ENCODE measurements at places on chromosomes 6 and 20.

DNA sequence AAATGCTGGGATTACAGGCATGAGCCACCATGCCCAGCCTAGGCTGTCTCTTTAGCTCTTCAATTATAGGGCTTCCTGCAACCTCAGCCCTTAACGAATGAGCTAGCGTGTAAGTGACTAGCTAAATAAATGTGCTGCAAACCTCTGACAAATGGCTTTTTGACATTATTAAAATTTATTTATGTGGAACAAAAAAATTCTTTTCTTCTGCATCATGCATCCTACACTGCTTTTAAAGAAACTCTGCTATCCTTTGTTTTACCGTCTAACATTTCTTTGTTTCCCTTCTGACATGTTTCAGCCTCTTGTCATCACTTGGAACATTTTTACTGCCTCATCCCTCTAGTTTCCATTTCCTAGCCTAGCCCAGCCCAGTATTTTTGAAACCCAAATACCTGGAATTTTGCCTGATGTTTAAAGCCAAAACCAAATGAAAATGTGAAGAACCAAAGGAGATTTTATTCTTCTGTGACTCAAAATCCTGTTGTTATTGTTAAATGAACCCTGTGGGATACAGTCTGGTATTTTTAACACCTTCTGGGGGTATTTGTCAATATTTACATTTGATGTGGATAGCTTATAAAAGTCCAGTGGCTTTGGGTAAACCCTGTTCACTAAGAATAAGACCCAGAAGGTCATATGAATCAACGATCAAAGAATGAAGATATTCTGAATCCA lies 9.5 kb downstream of the NT5E start:
- no peak for DNase-seq

DNA sequence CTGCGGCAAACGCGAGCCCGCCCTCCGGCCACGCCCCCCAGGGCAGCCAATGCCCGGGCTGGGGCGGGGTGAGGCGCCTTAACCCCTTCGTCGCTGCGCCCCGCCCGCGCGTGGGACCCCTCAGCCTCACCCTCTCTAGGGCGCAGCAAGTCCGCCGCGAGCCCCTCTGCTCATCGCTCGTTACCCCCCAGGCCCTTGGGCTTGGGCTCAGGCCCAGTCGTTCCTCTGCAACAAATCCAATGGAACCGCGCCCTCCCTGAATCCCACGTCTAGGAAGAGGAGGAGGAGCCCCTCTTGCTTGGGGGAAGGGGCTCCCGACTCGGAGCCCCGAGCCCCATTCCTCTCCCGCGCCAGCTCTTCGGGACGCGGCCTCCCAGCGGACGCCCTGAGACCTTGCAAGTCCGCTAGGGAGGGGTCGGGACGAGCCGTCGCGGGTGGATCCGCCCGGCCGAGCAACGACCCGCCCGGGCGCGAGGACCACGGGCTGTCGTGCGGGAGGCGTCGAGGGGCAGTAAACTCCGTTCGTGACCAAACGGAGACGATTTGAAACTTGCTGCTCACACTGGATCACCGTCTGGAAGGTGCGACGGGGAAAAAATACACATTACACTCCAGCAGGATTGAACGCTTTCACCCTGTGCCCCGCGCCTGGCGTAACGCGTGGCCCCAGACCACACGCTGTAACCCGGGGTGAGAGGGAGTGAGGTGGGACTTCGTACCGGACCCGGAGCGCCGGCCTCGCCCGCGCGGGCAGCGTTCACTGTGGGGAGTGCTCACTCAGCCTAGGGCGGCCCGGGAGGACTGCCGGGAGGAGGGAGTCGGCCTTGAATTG lies 477 bp upstream of the LZTS3 start:
- peak; percentile 38 for DNase-seq

DNA sequence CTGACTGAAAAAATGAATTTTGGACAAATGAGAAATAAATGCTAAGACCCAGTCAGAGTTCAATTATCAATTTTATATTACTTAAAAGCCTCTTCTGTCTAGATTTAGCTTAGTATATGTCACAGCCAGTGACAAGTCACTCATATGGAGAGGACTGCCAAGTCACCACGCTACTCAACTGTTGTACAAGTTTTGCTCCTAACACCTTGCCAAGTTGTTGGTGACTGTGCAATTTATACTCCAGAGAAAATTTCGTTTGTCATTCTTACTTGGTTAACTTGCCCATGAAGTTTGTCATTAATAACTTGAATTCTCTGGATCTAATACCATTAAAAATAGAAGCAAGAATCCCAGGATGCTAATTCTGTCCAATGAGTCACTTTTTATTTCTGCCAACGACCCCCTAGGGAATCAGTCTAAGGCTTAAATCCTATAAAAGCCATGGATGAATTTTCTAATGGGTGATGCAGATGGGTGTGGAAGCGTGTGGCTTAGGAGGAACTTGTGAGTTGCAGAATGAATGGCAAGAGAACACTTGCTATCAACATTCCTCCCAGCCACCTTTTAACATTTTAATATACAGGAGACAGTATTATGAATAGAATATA lies 30.4 kb upstream of the FBXO30 start:
- no peak for DNase-seq

DNA sequence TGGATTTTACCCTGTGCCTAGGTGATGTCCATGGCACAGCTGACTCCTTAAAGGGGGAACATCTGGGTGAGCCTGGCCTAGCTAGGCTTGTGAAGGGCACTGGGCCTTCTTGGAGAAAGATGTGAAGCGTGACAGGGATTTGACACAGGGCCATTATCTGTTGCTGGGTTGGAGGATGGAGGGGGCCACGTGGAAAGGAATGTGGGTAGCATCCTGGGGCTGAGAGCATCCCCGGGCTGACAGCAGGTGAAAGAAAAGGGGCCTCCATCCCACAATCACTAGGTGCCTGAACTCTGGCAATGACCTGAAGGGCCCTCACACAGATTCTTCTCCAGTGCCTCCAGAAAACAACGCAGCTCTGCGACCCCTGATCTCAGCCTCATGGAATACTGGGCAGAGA lies 124.7 kb downstream of the DTNBP1 start:
- no peak for DNase-seq

DNA sequence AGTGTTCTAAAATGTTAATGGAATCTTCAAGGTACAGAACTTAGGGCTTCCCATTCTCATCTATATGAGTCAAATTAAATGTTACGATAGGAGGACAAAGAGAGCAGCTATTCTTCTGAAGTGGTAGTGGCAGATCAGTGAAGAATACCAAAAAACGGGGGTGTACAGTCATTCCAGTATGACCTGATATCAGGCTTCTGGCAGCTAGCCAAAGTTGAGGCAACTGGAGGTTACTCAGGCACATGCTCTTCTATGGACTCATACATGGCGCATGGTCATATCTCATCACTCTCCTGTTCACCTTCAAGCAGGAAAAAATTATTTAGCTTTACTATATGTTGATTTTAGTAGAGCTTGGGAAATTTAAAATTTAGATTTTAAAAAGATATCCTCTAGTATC lies 1608.8 kb downstream of the GRIK2 start:
- DNase-seq = no peak

- DNase-seq = no peak
Measured at GRCh38 chr6:154514481-154514880, 4.0 kb upstream of the CNKSR3 start.

DNA sequence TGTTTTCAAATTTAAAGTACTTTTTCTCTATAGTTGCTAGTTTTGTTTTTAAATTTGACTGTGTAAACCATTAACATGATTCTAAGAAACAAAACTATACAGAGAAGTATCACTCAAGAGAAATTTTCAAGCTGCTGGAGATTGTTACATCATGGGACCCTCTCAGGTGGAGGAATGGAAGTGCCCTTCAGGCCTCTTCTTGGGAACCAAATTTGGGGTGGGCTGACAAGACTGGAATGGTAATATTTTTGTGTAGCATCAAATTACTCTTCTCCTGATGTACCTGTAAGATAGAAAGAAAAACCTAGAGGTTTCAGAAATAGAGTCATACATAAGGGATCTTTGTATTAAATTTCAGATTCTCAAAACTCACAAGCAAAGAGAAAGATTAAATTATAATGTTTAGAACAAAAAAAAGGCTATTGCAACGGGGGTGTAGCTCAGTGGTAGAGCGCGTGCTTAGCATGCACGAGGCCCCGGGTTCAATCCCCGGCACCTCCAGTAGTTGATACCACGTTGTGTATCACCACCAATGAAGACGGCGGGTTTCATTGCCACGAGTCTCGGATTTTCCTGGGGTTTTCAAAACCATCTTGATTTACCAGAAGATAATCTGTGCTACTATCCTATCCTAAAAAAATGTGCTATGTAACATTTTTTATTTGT lies 193.7 kb downstream of the GPX5 start:
- no peak for DNase-seq

DNA sequence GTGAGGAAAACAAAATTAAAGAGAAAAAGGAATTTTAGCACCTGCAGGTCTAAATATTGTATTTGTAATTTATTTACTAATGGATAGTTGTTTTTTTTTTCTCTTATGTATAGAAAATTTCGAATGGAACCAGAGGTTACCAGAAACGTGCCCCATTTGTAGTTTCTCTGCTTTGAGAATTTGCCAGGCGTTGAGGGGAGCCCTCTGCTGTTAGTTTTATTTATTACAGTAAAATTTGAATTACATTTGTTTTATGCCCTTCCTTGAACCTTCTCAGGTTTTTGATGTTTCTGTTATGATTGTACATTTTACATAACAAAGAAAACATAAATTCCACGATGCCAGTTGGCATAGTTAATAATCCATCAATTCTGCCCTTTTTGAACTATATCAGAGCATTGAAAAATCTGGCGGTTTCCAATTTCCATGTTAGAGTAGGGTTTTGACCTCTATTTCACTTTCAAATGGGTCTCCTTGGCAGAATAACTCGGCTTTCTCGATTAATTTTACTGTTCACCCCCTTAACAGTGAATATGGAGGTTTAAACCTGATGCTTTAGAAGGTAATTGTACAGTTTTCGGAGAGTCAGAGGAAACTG lies 35.1 kb upstream of the RFPL4B start:
- no peak for DNase-seq

DNA sequence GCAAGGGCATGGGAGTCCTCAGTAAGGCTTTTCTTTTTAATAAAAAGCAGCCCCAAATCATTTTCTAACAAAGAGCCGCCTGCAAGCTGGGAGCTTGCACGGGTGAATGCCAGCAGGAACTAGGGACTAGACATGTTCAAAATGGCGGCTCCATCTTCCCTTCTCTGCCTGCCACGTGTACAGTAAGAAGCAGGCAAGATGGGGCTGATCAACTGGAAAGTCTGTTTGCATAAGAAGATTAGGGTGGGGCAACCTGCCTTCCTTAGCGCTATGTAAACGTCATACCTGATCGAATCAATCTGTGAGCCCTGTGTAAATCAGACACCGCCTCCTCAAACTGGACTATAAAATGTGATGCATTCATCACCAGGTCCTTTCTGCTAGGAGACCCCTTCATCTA lies 299.4 kb upstream of the SOX4 start:
- no peak for DNase-seq

DNA sequence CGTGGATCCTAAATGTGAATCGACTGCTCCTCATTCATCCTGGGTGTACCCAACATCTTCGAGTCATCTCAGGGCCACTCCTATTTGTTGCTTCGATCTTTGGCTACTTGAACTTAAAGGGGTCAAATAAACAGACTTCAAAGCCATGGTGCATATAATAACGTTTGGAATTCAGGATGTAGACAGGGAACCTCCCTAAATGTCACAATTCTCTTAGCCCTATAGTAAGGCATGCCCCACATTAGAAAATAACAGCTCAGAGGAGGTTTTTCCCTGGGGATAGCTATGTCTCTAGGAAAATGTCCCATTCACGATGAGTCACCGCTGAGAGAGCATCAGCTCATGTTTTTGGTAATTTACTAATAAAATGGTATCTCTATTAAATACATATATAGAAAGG lies 54.8 kb upstream of the BMP6 start:
- DNase-seq = no peak

- no peak for DNase-seq
Measured at GRCh38 chr6:124888581-124889371, 73.5 kb upstream of the RNF217 start.

DNA sequence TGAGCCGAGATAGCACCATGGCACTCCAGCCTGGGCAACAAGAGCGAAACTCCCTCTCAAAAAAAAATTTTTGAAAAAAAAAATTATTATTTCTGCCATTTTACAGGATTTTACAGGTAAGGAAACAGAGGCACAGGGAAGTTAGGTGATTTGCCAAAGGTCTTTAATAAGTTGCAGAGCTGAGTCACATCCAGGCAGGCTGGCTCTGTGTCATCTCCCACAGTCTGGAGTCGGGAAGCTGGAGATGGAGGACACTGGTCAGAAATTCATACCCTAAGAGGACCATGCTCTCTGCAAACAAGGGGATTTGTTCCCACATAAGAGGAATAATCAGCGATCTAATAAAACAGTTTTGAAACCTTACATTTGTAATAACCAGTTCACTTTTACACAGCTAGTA lies 24.1 kb downstream of the HECA start:
- DNase-seq = no peak

DNA sequence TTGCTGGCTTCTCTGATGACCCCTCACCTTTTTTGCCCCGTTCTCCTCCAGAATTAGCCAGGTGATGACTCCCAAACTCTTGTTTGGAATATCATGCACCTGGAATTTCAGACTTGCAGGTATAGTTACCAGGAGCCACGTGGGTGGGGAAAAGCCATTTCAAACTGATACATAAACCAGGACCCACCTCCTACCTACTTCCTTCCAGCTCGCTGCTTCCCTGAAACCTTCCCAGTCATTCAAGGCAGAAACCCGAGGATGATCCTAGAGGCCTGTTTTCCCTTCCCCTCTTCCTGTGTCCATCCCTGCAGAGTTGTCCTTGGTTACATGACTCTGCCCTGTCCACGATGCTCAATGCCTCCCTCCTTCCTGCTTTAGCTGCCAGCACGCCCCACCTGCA lies 101.9 kb downstream of the MTHFD1L start:
- no peak for DNase-seq

- DNase-seq = no peak
Measured at GRCh38 chr6:149846321-149846720, 17.8 kb downstream of the LRP11 start.

- DNase-seq = no peak
Measured at GRCh38 chr6:13915561-13916229, 9.1 kb upstream of the RNF182 start.

DNA sequence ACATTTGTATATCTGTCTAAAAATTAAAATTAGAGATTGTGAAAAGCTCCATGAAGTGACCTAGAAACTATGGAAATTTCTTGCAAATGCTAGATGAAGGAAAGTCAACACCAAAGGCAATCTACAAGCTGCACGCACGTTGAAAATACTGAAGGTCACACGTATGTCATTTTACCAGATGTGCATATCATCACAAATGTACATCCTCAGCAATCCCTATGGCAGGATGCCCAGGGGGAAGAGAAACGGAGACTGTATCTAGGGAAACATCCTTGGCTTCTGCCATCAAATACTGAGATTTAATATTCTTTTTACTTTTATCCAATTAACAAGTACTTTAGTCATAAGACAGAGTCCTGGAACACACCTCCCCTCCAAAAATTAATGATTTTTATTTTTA lies 672.0 kb downstream of the RNF144B start:
- no peak for DNase-seq

DNA sequence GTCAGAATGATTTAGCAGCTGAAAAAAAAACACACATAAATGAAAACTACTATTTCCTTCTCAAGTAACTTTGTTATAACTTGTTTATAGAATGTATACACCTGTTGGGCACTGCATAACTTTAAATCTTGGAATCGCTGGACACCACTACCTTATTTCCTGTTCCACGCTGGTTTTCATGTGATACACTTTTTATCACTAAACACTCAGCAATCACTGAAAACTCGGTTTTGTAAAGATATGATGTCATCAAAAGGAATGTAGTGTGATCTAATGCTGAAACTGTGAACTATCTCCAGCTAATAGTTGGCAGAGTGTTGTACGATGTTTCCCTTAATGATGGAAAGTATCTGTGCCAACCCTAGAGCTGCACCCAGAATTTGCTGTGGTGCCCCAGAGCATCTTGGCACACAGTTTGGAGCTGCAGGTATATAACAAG lies 127.9 kb downstream of the BACH2 start:
- no peak for DNase-seq

Measured in COR-L47 (cell line).